ENCODE measurements at places on chromosomes 3 and 15.
A peak's percentile ranks its signal among the peaks of the same experiment; 100 is the strongest.

GRCh38 chr3:180871901-180872300 lies 40.6 kb upstream of the FXR1 start:
- DNase-seq = no peak

DNA sequence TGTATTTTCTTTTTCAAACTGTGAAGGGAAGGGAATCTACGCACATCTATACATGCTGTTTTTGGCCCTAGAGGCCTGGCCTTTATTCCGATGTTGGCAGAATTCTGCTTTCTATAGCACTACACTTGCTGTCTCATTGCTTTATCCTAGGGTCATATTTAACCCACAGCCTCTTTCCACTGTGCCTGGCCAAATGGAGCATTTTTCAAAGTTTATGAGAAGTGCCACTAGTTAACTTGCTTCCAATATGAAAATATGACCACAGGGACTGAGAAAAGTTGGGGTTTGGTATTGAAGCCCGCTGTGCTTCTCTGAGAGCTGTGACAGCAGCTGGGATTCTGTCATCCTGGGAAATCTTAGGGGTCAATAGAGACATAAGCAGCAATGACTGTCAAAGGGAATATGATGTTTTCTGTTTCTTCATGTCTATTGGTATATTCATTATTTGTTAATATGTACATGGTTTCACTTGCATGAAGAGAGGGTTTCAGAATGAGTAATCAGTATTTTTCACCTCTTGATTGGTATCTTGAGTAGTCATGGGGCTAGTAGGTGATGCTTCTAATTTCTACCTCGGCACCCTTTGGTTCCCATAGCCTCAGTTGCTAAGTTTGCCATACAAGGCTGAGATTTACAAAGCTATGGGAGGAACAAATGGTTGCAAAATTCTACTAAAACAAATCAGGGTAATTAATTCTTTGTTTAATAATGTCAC lies 275.8 kb upstream of the RBMS3 start:
- no peak for DNase-seq

- DNase-seq = peak; percentile 40
These were observed 17.3 kb downstream of the ABHD5 start for GRCh38 chr3:43707998-43708397.

- no peak for DNase-seq
These were observed 46.5 kb downstream of the CDC25A start for GRCh38 chr3:48141604-48142137.

DNA sequence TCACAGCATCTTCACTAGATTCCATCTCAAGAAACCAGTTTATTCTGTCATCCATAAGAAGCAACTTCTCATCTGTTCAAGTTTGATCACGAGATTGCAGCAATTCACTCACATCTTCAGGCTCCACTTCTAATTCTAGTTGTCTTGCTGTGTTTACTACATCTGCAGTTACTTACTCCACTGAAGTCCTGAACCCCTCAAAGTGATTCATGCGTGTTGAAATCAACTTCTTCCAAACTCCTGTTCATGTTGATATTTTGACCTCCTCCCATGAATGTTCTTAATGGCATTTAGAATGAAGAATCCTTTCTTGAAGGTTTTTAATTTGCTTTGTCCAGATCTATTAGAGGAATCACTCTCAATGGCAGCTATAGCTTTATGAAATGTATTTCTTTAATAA lies 287.6 kb upstream of the TBL1XR1 start:
- no peak for DNase-seq

DNA sequence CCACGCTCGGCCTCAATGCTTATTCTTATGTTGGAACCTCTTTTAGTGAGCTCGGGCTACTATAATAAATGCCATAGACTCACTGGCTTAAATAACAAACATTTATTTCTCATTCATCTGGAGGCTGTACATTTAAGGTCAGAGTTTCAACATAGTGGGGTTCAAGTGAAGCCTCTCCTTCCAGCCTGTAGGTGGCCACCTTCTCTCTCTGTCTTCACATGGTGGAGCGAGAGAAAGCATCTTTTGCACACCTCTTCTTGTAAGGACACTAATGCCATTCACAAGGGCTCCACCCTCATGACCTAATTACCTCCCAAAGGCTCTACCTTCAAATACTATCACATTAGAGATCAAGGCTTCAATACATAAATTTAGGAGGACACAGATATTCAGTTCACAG lies 520.3 kb upstream of the EPHA6 start:
- no peak for DNase-seq

DNA sequence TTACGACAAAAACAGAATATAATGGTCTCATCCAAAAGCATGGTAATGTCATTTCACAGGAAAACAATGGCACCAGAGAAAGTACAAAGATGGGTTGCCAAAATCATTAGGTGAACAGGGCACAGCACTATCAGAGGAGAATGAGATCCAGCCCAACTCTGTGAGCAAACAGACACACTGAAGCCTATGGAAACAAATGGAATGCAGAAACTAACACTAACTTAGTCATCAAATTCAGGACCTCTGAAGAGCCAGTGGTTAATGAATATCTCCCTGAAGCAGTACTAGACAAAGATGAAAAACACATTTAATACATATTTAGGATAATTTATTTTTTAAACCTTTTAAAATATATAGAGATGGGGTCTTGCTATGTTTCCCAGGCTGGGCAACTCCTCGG lies 14.6 kb upstream of the RPS17 start:
- no peak for DNase-seq

DNA sequence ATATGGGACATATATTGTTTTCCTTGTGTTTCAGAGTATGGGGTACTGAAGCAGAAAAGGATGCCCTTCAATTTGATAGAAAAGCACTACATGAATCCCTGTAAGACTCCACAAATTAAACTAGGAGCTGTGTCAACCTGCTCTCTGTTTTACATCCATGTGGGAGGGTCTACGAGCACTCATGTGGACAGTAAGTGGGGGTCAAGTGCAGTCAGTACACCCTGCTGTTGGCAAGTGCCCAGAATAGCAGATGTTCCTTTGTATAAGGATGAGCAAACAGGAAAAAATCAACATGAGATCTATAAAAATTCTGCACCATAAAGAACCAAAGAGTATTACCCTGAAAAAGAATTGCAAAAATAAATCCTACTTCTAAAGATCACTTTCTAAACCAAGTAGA lies 659.9 kb downstream of the SI start:
- DNase-seq = no peak

- no peak for DNase-seq
These were observed 1.4 kb downstream of the DNAJA4 start for GRCh38 chr15:78265752-78266224.

DNA sequence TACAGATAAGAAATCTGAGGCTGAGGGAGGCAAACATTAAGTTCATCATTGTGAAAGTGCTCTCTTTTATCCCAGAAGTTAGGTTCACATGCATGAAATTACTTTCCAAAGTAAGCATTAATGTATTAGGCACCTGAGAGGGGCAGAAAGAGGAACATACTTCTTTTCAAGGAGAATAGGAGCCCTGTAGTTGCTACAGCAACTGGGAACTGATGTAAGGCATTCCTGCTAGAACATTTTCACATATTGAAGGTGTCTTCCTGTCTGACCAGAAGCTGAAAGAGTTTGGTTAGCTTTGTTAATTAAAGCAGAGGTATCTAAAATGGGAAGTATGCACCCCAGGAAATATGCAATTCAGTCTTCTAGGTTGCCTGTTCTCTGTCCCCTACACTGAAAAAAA lies 65.5 kb upstream of the ZBTB20 start:
- no peak for DNase-seq

GRCh38 chr3:71821116-71821515 lies 36.2 kb upstream of the PROK2 start:
- no peak for DNase-seq

DNA sequence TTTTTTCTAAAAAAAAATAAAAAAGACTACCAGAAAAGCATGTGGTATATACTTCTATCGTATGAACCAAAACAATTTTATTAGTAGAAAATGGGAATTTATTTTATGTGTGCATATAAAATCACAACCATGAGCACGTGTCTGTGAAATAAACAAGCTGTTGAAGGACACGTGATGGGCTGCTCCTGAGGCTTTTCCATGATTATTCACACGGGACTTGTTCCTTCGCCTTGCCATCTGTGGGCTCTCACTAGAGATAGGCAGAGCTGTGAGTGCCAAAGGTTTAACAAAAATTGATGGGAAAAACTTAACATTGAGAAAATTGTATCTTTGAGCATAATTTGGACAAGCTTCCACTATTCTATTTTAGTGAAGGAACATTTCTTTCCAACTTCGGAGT lies 12.4 kb upstream of the ETV5 start:
- no peak for DNase-seq

- DNase-seq = no peak
These were observed 186.3 kb upstream of the ATP11B start for GRCh38 chr3:182606905-182607504.

DNA sequence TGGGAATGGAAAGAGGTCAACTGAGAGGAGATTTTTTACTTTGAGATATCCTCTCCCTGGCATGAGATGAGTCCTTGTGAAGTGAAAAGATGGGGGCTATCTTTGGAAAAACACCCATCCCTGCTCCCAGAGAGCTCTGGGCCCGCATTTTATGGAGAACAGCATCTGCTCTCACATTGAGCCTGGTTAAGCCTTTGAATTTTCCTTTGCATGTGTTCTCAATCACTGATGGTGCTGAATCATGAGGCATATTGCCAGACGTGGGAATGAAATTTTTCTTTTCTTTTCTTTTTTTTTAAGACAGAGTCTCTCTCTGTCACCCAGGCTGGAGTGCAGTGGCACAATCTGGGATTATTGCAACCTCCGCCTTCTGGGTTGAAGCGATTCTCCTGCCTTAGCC lies 24.4 kb downstream of the TMEM45A start:
- DNase-seq = peak; percentile 76

DNA sequence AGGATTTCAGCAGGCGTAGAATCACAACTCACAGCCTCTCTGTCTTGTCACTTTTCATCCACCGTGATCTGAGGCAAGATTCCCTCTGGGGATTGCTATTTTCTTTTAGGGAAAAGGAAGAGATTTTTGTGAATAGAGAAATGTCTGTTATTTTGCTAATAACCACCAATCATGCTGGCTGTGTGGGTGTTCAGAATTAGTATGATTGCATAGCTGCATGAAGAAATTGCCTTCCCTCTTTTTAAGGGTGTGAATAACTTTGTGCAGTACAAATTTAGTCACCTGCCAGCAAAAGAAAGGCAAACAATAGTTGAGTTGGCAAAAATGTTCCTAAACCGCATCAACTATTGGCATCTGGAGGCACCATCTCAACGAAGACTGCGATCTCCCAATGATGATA lies 60.8 kb downstream of the KAT2B start:
- no peak for DNase-seq

- DNase-seq = no peak
These were observed 35.4 kb downstream of the RNU5B-1 start for GRCh38 chr15:65339920-65340319.

DNA sequence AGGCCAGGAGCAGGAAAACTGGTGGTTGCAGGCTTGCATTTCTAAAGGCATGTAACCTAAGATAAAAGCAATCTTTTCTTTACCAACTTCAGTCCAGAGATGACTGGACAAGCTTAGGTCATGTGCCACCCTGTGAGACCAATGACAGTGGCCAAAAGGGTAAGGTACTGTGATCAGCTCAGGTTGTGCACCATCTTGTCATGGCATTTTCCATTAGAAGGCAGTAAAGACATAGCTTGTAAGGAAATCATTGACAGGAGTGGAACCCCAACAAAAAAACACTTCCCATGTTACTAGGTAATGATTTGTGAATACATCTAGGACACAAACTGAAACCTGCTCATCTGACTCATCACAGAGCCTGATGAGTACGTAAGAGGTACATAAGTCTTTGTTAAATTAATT lies 35.2 kb downstream of the SSR3 start:
- DNase-seq = no peak

GRCh38 chr3:100129941-100130340 lies 15.6 kb upstream of the FILIP1L start:
- DNase-seq = no peak

DNA sequence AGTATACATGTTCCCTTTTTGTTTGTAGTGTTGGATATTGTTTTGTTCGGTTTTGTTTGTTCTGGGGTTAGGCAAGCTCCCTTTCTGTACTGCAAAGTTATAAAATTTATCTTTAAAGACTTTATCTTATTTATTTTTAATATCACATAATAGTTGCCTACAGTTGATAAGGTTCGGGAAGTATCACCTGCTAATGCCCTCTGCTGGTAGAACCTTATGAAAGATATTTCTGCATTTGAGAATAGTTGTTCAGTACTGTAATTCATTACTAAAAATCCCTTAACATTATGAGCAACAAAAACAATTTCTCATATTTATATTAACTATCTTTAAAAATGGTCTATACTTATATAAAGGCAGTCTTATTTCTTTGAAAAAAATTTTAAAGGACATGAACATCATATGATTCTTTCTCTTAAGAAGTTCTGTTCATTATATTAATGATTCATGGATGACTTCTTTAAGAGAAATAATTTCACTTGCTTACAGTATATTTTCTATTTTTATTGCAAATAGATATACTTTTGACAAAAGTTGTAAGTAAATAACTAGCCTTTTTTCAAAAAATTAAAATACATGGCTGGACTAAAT lies 1126.8 kb downstream of the SI start:
- DNase-seq = no peak

DNA sequence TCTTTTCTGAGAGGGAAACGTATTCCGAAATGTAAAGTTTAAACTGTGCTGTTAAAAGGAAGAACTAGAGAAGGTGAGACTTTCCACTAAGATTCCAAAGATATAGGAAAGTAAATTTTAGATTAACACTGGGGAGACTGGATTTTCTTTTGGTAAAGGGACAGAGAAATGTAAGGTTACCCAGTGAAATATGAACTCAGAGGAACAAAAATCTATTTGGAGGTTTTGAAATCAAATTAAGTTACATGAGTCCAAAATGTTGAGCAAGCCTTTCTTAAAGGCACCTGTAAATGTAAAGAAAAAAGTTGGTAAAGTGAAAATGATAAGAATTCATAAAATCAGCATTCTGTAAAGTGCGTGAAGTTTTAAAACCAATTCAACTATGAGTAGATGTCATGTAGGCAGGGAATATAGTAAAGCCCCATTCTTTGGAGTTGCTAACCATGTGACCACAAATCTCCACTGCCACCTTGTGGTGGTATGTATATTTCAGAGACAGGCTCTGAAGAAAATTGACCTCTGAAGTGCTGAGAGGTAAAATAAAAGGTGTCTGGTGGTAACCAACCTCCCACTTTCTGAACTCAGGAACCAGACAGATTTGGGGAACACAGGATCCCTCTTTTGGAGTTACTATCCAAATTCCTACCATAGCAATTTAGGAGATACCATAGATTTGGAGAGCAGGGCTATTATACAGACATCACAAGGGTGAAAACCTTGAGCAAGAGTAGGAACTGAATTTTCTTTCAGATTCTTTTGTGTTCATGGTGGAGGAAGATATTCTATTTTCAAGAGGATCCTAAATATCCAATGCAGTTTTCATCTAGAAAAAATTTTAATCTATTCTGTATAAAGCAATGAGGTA lies 215.3 kb downstream of the ROBO2 start:
- peak; percentile 13 for DNase-seq

DNA sequence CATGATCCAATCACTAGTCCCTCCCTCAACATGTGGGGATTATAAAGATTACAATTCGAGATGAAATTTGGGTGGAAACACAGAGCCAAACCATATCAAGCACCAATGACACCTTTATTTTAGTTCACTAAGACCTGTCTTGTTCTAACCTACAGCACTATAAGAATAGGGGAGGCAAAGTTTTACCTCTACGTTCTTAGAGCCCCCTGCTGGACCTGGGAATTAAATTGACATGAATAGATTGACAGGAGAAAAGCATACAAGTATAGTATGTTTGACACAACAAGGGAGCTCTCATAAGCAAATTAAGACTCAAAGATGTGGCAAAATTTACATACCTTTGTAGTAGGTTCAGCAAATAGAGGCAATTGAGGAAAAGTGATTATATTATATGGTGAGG lies 974.4 kb upstream of the ALCAM start:
- DNase-seq = no peak

- no peak for DNase-seq
These were observed 68.0 kb downstream of the TMEM108 start for GRCh38 chr3:133106169-133106568.

Measured in fibroblast of skin of left biceps (primary cell).